ENCODE measurements at places on chromosomes 13 and 19.

- DNase-seq: no peak
Measured at GRCh38 chr13:40440990-40441820, 225.2 kb downstream of the FOXO1 start.

GRCh38 chr13:41742917-41743552 is 217.9 kb downstream of the VWA8 start:
- DNase-seq: no peak

DNA sequence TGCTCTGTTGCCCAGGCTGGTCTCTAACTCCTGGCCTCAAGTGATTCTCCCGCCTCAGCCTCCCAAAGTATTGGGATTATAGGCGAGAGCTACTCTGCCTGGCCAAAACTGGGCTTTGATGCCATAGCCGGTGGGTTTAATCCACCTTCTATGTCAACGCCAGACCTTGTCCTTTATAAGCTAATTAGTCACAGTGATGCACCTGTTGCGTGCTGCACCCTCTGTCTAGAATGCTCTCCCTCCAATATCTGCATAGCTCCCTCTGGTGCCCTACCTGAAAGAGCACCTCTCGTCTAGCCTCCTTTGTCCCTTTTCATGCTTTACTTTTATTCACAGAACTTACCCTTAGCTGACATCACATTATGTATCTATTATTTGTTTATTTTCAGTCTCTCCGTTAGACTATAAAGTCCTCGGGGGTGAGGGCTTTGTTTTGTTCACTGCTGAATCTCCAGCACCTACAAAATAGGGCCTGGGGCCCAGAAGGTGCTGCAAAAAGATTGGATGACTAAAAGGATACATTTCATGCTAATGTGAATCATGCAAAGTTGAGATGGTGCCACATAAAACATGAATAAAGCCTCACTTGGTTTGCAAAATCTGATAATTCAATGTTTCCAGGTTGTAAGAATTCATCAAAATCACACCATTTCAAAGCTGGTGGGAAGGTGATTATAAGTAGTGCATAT is 148.1 kb downstream of the USP12 start:
- DNase-seq: no peak

GRCh38 chr13:27203186-27203585 is 31.6 kb upstream of the USP12 start:
- no peak for DNase-seq

- no peak for DNase-seq
Measured at GRCh38 chr13:102724923-102725322, 30.1 kb upstream of the METTL21C start.

DNA sequence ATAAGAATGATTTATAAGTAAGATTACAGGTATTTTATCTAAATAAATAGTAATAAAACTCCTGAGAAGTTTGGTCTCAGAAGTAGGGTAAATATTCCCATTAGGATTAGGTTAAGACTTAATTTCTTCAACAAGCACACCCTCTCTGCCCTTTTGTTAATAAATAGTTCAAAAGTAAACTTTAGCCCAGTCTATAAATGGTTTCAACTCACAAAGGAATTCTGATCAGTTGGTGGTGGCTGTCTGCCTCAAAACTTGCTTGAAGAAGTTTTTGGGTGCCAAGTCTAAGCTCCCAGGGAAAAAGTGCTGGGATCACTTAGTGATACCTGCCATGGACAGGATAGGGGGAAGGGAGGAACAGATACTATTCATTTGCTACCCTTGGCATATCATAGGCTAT is 22.9 kb downstream of the MBNL2 start:
- DNase-seq: no peak

Measured in activated CD4-positive, alpha-beta T cell treated with anti-CD3 and anti-CD28 coated beads, Interleukin-2, amount 50 U/mL, for 16 hours (primary cell).